ENCODE measurements at places on chromosomes 6 and 20. TPM values are rescaled to one million over a fixed set of nuclear protein-coding genes. Genes with fewer than 3 reads are reported as not detected.

- DNase-seq = no peak
Observed at GRCh38 chr20:54014293-54014926, 56.0 kb downstream of the BCAS1 start.

GRCh38 chr6:147137986-147138385 lies 66.2 kb upstream of the STXBP5 start:
- DNase-seq = no peak

GRCh38 chr6:163579880-163580295 lies 165.4 kb downstream of the QKI start:
- DNase-seq = no peak

DNA sequence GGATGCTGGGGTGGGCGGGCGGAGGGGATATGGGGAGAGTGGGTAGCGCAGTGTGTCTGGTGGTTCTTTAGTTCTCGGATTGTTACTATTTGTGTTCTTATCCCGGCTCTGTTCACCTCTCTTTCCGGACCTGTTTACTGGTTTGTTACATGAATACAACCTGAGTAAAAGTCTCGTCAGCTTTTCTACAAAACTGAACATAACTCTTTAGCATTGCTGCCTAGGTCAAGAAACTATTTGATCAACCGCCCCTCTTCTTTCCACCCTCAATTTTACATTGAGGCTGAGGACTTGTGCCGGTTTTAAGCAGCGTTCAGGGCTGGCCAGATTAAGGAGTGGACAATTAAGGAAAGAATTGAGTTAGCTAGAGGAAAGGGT lies 625 bp downstream of the ABT1 start:
- DNase-seq = no peak

The BPIFA1 gene
- not detected for total RNA-seq

All from glomerular endothelial cell (primary cell).